ENCODE measurements at places on chromosomes 7 and 10. TPM values are rescaled to one million over a fixed set of nuclear protein-coding genes. Genes with fewer than 3 reads are reported as not detected.

- H3K27me3 ChIP-seq = no peaks in the 10 kb centered on the region
- peak overlapping the region; percentile 94 for H3K27ac ChIP-seq
- H3K4me1 ChIP-seq = peaks cover 6% of the 10 kb centered on the region
- H3K36me3 ChIP-seq = peaks cover 2% of the 10 kb centered on the region
- no peak overlapping the region for H3K4me3 ChIP-seq
Observed at GRCh38 chr10:24469993-24470392, 253.7 kb downstream of the ARHGAP21 start.

- no peaks in the 10 kb centered on the region for H3K4me1 ChIP-seq
- H3K27ac ChIP-seq = no peak overlapping the region
- DNase-seq = no peak
- no peaks in the 10 kb centered on the region for H3K36me3 ChIP-seq
Observed at GRCh38 chr7:114070246-114070645, 151.4 kb upstream of the PPP1R3A start.

- peak overlapping the region; percentile 93 for H3K4me3 ChIP-seq
- DNase-seq = no peak
- H3K27me3 ChIP-seq = no peaks in the 10 kb centered on the region
Observed at GRCh38 chr7:17298840-17299482, 509 bp downstream of the AHR start.

DNA sequence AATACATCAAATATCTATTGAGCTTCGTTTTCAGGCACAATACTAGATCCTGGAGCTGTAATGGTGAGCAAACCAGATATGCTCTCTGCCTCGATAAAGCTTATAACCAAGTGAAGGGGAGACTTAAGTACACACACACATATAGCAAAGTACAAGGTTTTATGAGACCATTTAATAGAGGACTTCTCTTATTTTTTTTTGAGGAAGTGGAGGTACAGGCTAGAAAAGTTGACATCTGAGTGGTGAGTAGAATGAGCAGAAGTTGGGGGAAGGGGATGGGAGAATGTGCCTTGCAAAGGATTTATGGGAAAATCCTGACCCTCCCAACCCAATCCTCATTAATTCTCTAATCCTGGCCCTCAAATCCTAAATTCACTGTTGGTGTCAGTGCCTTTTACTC lies 7.7 kb downstream of the CCDC136 start:
- H3K27me3 ChIP-seq = no peaks in the 10 kb centered on the region
- H3K4me1 ChIP-seq = peaks cover 5% of the 10 kb centered on the region
- DNase-seq = no peak
- H3K4me3 ChIP-seq = no peak overlapping the region
- H3K27ac ChIP-seq = no peak overlapping the region

DNA sequence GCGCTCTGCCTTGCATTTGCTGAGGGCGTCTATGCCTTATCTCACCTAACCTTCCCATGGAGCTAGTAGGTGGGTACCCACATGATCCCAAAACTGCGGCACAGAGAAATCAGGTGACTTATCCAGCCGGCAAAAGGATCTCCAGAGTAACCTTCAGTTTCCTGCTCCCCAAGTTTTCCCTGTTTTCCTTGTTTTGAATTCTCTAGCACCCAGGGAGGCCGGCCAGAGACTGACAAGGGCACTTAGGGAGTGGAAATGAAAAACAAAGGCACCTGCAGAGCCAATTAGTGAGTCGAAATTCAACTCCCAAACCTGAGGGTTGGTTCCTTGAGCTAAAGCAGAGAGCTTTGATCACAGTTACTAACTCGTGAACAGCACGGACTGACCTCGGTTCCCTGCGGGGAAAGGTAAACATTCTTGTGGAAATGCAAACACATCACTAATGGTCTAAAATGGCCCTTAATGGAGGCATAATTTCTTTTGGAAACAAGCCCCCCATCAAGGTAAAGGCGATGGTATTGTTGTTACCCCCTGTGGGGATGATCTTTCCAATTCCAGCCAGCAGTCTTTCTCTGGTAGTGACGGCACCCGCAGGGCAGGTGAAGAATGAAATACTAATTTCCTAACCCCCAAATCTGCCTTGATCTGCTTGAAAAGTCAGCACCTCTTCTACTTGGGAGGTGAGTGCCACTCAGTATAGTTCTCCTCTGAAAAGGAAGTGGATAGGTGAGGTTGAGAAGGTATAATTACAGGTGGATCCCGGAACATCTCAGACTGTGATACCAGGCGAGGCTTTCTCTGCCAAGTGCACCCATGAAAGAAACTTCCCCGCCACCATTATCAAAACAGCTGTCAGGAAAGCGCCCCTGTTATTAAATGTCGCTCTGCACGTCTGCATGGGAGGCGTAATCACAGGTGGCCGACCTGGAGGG lies 365.6 kb upstream of the AUTS2 start:
- DNase-seq = no peak
- no peaks in the 10 kb centered on the region for H3K36me3 ChIP-seq
- H3K27me3 ChIP-seq = peaks cover 5% of the 10 kb centered on the region

- H3K4me3 ChIP-seq = no peak overlapping the region
- H3K36me3 ChIP-seq = no peaks in the 10 kb centered on the region
- no peak for DNase-seq
- no peak overlapping the region for H3K27ac ChIP-seq
Observed at GRCh38 chr10:123380491-123381085, 226.4 kb downstream of the BUB3 start.

GRCh38 chr7:15607529-15608210 lies 45.9 kb upstream of the AGMO start:
- no peak overlapping the region for H3K27ac ChIP-seq
- H3K27me3 ChIP-seq = peaks cover 2% of the 10 kb centered on the region
- no peaks in the 10 kb centered on the region for H3K4me1 ChIP-seq
- no peak overlapping the region for H3K4me3 ChIP-seq
- H3K36me3 ChIP-seq = no peaks in the 10 kb centered on the region
- DNase-seq = no peak

The DMBT1 gene
- 12.2 TPM for polyA plus RNA-seq

DNA sequence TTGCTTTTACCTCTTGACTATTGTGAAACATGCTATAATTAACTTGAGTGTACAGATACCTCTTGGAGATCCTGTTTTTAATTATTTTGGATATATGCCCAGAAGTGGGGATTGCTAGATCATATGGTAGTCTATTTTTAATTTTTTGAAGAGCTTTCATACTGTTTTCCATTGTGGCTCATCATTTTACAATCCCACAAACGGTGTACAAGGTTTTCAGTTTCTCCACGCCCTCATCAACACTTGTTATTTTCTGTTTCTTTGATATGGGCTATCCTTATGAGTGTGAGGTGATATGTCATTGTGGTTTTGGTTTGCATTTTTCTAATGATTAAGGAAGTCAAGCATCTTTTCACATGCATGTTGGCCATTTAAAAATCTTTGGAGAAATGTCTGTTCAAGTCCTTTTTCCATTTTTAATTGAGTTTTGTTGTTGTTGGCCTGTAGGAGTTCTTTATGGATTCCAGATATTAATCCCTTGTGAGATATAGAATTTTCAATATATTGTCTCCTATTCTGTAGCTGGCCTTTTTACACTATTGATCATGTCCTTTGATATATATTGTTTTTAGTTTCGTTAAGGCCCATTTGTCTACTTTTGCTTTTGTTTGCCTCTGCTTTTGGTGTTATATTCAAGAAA lies 7.5 kb downstream of the AGK start:
- no peak for DNase-seq
- no peak overlapping the region for H3K4me3 ChIP-seq
- no peak overlapping the region for H3K27ac ChIP-seq
- peaks cover 17% of the 10 kb centered on the region for H3K36me3 ChIP-seq
- H3K27me3 ChIP-seq = no peaks in the 10 kb centered on the region
- no peaks in the 10 kb centered on the region for H3K4me1 ChIP-seq

DNA sequence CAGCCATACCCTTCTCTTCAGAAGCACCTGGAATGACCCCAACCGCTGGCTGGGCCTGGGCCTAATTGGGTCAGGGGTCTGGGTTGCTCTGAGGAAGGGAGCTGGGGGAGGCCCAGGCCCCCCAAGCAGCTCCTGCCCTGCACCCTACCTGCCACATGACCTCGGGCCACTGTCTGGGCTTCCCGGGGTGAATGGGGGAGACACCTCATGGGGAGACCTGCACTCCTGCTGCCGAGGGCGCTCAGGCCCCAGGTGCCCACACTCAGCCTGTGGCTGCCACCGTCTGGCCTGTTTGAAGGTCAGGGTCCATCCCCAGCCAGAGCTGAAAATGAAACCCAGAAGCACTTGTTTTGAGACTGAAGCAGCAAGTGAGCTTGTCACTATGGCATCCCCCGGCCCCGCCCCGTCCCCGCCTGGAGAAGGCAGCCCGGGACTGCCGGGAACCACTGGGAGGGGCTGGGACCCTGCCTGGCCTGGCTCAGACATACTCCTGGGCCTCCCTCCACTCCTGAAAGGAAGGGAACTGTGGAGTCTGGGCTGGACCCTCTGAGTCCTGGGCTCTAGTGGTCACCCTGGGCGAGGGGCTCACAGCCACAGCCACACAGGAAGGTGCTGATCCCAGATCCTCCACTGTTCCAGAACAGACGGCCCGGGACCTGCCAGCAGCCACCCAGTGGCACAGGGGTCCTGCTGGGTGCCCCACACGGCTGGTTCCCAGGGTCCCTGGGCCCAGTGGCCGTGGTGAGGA lies 7.4 kb upstream of the MICALL2 start:
- peak; percentile 93 for DNase-seq
- peak overlapping the region; percentile 10 for H3K4me3 ChIP-seq
